Renal cortical epithelial cell (primary cell): ENCODE measurements at places on chromosomes 2 and 18.

DNA sequence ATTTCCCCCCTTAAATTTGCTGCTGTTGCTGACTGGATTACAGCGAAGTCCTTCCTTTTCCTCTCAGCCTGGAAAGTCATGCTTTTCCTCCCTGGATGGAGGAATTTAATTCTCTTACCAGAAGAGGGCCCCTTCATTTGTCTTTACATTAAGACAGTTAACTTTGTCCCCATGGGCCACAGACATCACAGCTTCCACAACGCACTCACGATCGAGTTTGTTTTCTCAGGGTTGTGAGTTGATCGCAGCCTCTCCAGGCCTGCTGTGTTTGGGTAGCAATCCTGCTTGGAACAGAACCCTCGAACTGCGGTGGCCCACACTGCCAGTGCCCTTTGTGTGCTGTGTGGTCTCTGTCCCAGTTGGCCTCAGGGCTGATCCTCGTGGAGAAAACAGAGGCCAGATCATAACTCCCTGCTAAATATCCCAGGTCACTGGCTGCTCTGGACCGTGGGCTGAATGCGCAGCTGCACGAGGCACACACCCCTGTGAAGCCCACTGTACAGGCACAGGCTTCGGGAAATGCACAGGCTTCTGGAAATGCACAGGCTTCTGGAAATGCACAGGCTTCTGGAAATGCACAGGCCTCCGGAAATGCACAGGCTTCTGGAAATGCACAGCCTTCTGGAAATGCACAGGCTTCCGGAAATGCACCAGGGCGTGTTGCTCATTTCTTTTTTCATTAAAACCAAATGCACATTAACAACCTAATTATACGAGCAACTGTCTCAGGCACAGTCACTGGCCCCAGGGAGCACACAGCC lies 2.2 kb upstream of the PDIA6 start:
- DNase-seq: no peak

DNA sequence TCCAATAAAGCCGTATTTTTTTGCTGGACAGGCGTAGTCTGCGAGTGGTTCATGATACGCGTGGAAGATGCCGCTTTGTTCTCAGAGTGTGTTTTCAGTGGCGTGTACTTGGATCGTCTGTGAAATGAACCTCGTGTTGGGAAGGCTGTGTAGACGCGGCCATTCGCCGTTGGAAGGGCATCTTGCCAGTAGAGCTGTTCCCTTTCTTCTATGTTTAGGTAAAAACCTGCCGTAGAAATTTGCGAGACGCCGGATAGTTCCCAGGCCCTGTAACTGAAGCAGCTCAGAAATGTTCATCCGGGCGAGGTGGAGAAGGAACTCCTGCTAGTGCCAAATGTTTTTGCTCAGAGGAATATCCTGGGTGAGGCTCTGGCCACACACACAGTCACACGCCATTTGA lies 133.6 kb downstream of the NFATC1 start:
- DNase-seq: no peak

GRCh38 chr2:224492531-224492930 lies 90.6 kb upstream of the FAM124B start:
- no peak for DNase-seq

DNA sequence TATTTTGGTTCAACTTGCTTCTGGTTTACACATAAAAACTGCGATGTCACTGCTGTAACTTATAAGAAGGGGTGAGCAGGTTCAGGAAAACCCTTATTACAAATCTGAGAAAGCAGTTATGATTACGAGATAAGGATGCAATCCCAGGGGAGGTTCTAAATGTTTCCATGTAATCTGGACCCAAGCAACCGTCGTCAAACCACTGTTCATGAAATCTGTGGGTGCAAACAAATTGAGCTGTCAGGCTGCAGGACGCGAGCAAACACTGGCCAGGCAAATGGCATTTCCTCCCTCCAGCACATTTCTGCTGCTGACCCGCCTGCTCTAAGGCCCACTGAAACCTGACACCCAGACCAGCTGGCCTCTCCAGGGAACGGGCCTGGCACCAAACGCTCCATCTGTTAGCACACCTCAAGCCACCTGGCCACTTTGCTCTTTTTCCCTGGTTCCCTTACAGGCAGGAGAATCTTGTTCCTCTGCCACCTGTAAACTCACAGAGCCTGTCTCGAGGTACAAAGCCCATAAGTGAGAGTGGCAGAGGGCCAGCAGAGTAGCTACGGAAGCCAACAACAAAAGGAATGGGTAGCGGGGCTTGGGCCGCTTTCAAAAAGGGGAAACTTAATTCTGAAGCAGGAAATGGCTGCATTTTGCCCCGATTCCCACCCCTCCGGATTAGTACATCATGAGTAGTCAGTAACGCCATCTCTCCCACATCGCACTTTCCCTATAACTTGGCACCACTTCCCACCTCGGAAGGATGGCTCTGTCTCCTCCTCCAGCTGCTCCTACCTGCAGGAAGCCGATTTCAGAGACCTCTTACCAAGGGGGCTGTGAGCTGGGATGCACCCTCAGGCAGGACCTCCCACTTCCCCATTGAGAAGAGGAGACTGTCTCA lies 26.5 kb downstream of the CRACDL start:
- DNase-seq: peak; percentile 63

DNA sequence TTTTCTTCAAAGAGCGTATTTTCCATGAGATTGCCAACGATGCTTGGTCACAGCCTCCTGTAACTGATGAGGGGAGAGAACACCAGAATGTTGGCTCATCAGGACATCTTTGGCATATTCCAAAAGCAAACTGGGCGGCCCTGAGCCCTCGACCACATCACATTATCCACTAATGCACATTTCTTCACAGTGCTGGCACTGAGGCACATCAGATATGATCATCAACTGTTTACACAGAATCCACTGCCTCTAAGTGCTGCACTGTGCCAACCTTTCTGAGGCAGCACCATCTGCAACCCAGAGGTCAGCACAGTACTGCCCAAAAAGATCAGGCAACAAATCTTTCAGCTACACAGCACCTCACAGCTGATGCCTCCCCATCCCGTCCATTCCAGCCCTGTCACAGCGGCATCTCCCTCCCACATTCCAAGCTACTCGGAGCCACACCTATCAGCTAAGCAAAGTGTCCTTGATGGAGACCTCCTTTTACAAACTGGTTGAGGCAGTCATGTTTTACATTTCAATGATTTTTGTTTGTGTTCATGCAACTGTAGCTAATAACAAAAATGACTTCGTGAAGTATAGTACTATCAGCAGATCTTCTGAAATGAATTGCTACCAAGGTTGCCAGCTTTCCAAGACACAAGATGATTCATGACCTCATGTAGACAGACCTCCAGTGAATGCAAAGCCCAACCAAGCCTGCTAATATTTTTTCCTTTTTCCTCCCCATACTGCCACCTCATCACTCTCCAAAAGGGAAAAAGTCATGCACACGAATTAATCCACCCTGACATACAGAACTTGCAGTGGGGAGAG lies 32.3 kb downstream of the MYO5B start:
- DNase-seq: peak; percentile 57

- no peak for DNase-seq
Measured at GRCh38 chr18:13227910-13228309, 9.3 kb downstream of the LDLRAD4 start.

DNA sequence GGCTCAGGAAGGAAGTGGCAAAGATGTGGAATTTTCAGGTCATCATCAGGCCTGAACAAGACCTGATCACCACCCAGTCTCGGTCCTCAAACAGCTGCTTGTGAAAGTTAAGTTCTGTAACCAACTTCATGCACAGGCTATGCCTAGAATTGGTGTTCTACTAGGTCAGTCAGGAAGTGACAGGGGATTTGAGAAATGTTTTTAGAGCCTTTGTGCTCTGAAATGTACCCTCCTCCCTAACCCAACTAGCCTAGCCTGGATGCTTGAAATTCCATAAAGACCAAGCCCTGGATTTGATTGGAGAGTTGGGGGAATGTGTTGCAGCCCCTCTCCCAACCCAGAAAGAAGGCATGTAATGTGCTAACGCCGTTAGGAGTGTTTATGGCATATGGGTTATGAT lies 63.3 kb downstream of the TGOLN2 start:
- no peak for DNase-seq

GRCh38 chr18:9105420-9105819 lies 2.9 kb downstream of the NDUFV2 start:
- no peak for DNase-seq

GRCh38 chr18:53380063-53380639 lies 844.3 kb downstream of the MBD2 start:
- DNase-seq: peak; percentile 61

- DNase-seq: no peak
Measured at GRCh38 chr2:94995553-94996304, 29.8 kb upstream of the MAL start.

GRCh38 chr2:36634981-36635597 lies 37.1 kb upstream of the FEZ2 start:
- DNase-seq: no peak

GRCh38 chr2:70645733-70646419 lies 92.2 kb upstream of the TGFA start:
- DNase-seq: no peak

- DNase-seq: peak; percentile 16
Measured at GRCh38 chr2:72803151-72803550, 22.7 kb downstream of the EXOC6B start.

- no peak for DNase-seq
Measured at GRCh38 chr2:201401815-201402214, 44.7 kb upstream of the FLACC1 start.
